Activated naive CD4-positive, alpha-beta T cell (primary cell): ENCODE measurements at places on chromosomes 1 and 21.

GRCh38 chr21:45644041-45644906 lies 749 bp downstream of the PCBP3 start:
- DNase-seq: no peak

GRCh38 chr1:23466423-23466989 lies 17.5 kb downstream of the ASAP3 start:
- no peak for DNase-seq

GRCh38 chr21:37098751-37099150 lies 25.7 kb downstream of the TTC3 start:
- no peak for DNase-seq

DNA sequence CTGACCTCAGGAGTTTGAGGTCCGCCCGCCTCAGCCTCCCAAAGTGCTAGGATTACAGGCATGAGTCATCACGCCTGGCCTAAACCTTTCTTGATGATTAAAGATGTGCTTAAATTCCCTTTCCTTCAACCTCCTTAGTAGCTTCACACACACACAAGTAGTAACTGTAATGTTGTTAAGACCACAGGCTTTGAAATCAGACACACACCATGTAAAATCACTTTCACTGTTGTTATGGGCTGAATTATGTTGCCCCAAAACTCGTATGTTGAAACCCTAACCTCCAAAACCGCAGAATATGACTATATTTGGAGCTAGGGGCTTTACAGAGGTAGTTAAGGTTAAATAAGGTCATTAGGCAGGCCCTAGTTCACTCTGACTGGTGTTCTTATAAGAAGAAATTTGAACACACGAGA lies 180.2 kb downstream of the NR5A2 start:
- no peak for DNase-seq

DNA sequence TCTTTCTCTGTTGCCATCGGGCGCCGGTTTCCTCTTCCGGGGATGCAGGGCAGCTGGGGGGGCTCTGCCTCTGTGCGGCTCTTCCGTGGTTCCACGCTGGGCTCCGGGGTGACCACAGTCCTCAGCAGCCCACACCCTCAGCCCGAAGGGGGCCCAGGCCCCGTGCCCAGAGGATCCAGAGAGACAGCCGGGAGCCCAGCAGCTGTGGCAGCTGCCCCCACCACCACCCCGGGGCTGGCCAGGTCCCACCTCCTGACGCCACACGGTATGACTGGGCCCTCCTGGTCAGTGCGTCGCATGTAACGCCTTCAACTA lies 172.2 kb downstream of the PRDM16 start:
- no peak for DNase-seq

GRCh38 chr1:184708084-184708676 lies 46.5 kb downstream of the EDEM3 start:
- DNase-seq: no peak

- DNase-seq: peak; percentile 57
These were observed 3.2 kb downstream of the GPR3 start for GRCh38 chr1:27395441-27396195.

DNA sequence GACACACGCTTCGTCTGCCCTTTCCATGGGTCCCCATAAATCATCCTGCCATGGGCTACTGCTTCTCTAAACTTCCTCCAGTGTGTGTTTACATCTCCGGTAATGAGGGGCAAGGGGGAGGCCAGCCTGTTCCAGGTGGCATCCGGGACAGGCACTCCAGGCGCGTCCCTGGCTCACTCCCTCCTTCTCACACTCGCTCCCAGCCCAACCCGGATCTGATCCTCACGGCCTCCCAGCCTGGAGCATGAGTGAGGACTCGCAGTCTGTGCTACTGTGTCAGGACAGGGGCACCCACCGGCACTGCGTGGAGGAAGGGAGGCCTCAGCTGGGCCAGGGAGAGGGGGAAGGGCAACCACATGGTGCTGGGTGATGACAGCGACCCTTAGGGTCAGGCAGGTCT lies 225.4 kb downstream of the TRABD2B start:
- no peak for DNase-seq

DNA sequence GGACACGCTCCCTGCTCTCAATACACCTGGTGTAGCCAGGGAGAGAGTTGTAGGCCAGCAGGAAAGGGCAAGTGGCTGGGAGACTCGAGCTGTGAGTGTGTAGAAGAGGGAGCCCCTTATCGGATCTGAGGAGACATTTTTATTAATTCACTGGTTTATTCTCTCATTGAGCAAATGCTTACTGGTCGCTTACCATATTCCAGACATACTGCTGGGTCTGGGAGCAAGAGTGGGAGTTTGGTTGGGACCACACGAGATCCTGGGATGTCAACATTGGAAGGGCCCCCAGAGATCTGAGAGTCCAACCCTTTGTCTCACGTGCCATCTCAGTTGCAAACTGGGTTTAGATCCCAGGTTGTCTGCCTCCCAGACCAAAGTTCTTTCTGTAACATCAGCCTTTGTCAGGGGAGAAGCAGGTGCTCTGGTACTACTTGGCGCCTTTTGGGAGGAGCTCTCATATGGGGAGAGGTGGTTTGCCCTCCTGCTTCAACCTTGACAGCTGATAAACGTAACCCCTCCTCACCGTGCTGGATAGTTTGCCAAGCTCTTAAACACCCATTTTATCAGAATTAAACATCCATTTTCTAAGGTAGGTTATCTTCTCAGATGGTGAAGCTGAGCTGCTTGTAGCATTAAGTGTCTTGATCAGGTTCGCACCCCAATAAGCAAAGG lies 742 bp downstream of the TMEM222 start:
- DNase-seq: no peak

GRCh38 chr1:25609921-25610320 lies 6.7 kb upstream of the MAN1C1 start:
- DNase-seq: no peak

GRCh38 chr21:31766899-31767298 lies 35.0 kb upstream of the SCAF4 start:
- DNase-seq: no peak

DNA sequence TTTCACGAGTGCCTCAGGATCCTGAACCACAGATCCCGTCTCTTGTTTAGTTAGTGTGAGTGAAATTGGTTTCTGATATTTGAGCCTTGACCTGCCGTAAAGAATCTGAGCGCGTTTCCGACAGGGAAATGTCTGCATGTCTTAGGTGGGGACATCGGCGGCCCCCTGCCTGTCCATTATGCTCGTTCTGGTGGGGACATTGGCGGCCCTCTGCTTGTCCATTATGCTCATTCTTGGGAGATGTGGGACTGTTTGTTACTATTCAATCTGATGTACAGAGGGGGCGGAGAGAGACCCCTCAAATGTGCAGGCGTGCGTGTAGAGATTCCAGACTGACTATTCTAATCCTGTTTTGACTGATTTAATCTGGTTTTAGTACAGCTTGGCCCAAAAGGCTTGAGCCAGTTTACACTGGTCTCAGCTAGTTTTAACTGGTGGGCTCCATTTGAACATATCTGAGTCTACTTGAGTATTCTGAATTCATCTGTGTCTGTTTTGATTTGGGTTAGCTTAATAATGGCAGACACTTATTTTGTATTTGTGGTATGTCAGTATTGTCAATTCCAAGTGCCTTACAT lies 6.6 kb upstream of the TINAGL1 start:
- no peak for DNase-seq

GRCh38 chr1:15287035-15287979 lies 40.3 kb downstream of the FHAD1 start:
- DNase-seq: no peak

DNA sequence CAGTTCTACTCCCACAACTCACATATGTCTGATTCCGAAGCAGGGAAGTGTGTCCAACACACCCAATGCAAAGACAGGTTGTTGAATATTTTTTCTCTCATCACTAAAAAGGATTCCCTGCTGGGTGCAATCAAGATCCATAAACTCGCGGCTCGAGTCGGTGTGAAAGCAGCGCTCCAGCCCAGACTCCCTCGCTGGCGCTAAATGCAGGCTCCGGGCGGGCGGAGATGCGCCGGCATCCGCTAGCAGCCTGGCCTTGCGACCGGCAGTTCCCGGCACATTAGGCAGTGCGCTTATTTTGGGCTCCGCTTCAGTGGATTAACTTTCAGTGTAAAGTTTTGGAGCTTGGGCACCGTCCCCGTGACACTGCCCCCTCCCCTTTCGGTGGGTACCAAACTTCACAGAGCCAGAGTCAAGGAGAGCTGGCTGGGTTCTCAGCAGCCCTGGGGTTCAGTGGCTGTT lies 87.7 kb upstream of the POU3F1 start:
- no peak for DNase-seq

DNA sequence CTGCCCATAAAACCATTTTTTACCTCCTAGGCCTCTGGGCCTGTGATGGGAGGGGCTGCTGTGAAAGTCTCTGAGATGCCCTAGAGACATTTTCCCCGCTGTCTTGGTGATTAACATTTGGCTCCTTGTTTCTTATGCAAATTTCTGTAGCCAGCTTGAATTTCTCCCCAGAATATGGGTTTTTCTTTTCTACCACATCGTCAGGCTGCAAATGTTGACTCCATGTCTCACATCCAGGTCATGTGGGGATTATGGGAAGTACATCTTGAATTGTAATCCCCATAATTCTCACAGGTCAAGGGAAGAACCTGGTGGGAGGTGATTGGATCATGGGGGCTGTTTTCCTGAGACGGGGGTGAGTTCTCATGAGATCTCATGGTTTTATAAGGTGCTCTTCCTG lies 603.2 kb downstream of the SMYD3 start:
- no peak for DNase-seq

- DNase-seq: peak; percentile 47
These were observed at the start of gene IL20 for GRCh38 chr1:206864939-206865671. IL20 (plus strand) TSS chr1:206865623; CDS start chr1:206865853, 230 bp downstream.

- DNase-seq: no peak
These were observed 79.4 kb downstream of the ERICH3 start for GRCh38 chr1:74593887-74594866.

DNA sequence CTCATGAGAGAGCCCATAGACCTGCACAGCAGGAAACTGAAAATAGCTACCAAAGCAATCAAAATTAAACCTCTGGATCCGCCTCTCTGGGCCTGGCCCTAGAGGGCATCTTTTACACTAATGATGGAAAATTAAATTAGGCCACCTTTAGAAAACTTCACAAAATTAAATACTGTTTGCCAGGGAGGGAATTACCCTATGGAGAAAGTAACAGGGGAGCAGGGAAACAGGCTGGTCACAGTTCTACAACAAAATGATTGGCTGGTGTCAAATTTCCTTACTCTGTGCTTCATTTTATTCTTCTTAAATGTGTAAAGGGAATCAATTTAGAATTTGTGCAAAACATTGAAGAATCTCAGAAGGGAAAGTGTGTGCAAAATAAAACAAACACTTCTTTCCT lies 62.4 kb downstream of the SPATA46 start:
- DNase-seq: no peak

GRCh38 chr1:55280731-55281130 lies 65.6 kb upstream of the USP24 start:
- no peak for DNase-seq

DNA sequence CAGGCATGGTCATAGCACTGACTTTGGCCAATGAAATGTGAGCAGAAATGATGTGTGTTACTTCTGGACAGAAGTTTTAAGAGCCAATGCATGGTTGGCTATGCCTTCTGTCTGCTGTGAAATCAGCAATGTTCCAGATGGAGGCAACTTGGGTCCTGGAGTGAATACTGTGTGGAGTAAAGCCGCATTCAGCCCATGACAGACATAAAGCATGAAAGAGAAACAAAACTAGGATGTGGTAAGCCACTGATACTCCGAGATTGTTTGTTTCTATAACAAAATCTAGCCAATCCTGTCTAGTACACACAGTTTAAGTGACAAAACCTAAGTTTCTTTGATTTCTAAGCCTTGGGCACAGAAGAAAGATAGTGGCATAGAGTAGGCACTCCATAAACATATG lies 47.1 kb upstream of the ARHGAP29 start:
- DNase-seq: no peak

- no peak for DNase-seq
These were observed 70.0 kb downstream of the TRABD2B start for GRCh38 chr1:47927165-47927564.

DNA sequence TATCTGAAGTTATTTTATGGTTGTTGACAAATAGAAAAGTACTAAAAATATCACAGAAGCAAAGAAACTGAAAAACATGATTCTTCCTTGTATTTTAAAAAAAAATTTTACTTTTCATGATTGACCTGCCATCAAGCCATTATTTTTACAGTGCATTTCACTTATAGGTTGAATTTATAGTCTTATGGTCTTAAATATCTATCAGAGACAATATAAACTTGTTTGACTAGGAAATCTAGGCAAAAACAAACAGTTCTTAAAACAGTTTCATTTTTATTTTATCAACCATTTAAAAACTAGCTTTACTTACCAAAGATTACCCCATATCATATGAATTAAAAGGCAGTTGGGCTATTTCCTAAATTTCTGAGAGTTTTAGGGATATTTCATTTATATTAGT lies 59.2 kb downstream of the SLC16A1 start:
- DNase-seq: no peak

DNA sequence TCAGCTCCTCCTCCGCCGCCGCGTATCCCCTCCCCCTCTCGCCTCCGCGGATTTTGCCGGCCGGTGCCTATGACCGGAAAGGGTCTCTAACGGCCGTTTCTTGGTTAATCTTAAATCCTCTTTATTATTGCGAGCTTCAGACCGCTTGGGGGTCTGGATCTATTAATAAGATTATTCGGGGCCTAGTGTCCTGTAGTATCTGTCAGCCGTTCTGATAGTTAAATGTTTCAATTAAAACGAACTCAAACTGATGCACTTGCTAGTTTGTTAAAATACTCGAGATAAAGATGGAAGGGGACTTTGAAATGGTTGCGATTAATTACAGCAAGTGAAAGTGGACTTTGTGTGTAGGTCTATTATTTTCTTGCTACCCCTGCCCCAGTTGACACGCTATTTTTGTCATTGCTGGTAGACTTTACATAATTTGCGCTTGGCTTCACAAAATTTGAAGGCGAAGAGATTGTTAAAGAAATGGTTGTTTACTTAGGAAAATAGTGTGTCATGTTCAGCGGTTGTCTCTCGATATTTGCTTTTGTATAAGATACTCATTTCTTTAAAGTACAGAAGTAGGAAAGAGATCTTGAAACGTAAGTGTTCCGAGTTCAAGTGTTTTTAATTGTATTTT lies 779 bp downstream of the SON start:
- DNase-seq: no peak
